ENCODE measurements at places on chromosomes 5 and 9.

DNA sequence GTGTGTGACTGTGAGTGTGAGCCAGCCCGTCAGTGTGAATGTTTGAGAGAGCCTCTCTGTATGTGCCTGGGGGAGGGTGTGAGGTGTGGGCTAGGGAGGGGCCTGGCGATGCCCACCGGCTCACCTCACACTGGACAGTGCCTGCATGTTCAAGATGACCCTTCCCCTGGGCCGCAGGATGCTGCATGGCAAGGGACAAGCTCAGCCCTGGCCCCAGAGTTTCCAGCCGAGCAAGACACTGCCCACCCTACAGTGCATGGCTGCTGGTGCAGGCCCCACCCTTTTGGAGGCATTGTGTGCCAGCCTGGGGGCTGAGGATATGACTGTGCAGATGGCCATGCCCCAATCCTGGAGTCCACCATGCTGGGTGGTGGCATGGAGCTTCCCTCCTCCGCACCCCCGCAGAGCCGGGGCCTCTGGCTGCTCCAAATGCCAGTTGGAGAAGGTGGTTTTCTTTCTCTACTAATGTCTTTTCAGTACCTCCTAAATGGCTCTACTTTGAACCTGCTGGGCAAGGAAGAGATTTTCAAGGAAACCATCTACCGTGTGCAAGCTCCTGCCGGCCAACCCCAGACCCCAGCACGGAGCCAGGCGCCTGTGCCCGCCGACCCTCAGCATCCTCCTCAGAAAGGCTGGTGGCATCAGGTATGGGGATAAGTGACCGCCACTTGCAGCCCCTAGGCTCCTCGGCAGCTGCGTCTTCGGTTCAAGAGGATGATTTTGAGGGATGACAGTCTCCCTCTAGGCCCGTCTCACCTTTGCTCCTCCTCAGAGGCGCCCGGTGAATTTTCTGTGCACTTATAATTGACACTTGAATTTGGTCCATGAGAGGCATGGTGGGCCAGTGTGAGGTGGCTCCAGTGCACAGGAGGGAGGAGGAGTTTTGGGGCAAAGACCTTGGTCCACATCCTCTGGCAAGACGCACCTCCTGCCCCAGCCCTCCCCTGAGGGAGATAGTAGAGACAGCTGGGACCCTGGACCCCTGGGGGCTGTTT is 27.7 kb downstream of the FGD3 start:
- no peak for DNase-seq

DNA sequence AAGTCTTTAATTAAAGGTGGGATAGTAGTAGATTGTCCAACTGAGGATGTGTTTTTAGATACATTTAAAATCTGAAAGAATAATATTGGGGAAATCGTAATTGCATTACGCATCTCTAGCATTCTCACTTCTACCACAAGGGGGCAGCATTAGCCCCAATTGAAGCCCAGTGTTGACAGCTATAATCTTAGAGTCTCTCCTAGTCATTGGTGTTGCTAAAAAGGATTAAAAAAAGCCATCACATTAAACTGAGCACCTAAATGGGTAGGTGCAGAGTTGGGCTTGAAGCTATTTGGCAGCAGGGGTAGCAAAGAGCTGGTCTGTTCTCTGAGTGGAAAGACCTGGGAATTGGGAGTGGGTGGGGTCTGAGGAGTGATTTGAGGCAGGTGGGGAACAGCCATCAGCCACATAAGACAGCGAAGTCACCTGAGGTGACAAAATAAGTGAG is 177.2 kb downstream of the OSTF1 start:
- DNase-seq: no peak

- no peak for DNase-seq
These were observed 70.6 kb downstream of the SH3TC2 start for GRCh38 chr5:148992265-148992664.

GRCh38 chr5:171462928-171463861 is 43.7 kb downstream of the FGF18 start:
- DNase-seq: no peak

DNA sequence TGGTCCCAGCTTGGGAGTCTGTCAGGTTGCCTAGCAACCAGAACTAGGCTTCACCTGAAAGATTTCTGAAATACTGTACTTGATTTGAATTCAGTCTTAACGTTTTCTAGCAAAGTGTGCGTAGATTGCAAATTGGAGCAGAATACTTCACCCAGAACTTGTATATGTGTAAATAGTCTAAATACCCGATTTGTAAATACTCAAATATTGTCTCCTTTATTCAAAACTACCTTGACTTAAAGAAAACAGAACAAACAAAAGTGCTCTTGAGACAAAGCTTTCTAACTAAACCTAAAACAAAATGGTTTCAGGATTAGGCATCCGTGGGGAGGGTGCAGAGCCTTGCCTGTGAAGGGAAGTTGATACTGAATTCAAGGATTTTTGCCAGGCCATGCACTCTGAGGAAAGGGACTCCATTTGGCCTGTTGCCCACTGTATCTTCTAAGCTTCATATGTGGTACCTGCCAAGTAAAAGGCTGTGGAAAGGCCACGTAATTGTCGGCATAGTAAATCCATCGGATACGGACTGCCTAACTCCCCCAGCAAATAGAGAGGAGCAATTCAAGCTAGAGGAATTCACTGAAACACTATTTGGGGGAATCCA is 744 bp upstream of the HMGCS1 start:
- no peak for DNase-seq

DNA sequence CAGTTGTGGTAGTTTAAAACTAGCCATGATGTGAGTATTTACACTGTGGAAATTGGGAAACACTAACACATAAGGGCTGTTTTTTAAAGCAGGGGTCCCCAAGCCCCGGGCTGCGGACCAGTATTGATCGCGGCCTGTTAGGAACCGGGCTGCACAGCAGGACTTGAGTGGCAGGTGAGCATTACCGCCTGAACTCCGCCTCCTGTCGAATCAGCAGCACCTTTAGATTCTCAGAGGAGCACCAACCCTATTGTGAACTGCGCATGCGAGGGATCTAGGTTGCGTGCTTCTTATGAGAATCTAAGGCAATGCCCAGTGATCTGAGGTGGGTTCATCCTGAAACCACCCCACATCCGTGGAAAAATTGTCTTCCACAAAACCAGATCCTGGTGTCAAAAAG is 127.8 kb downstream of the PCSK5 start:
- DNase-seq: no peak

GRCh38 chr9:129802833-129803675 is at the start of gene TOR1B:
Gene TOR1B, plus strand, starts transcription at chr9:129803184. Its CDS starts 29 bp downstream, at chr9:129803213.
- DNase-seq: peak; percentile 98

DNA sequence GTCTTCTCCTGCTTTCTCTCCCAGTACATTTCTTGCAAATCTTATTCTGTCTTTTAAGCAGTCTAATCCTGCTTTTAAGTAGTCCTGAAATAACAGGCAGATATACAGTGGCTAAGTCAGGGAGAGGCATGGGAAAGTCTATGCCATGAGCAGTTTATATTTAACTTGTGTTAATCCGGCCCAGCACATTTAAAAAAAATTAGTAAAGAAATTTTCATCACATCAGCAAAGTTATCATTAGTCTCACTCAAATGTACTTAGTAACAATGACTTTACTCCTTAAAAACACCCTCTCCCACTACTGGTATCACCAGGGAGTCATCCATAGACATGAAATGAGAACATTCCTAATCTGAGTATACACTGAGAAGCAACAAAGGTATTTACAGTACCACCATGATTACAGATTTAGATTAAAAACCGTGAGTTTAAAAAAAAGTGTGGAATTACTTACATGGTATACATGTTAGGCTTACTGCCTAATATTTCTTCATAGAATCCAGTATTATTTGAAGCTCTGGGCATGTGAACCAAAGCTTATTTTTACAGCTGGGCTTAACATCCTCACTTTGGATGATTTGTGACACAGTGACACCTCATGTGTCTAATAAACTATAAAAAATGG is 75.9 kb upstream of the DAB2 start:
- DNase-seq: no peak

DNA sequence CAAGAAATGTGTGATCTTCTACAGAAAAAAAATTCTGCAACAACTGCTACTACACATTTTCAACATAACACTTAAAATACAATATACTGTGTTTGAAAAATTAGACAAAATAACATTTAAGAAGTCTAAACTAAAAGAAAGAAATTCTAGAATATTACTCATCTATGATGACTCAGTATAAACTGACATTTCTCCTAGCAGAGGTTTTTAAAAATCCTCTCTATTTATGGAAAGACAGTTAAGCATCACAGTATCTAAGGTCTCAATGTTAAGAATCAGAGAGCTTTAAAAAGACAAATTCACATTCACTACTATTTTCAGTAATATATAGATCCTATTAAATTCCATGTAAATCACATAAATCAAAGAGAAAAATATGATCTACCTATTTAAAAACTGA is 61.3 kb downstream of the NR2F1-AS1 start:
- no peak for DNase-seq

GRCh38 chr9:135815830-135816650 is 91.3 kb downstream of the CAMSAP1 start:
- DNase-seq: peak; percentile 55

DNA sequence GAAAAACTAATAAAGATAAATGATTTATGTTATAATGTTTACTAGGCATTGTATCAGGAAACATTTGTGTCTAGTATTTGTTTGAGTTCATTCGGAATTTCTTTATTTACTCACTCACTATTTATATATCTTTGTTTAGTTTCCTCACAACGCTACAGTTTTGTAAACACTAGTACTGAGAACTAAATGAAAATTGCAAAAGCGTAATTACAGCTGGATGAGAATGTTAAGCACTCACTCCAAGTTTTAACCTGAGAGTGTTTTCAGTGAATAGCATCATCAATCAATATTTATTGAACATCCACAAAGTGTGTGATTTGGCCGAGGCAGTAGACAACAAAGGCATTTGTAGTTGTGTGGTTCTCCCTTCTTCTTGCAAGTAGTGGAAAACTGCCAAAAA is 969.6 kb upstream of the DMAC1 start:
- no peak for DNase-seq

GRCh38 chr5:2739360-2740050 is 12.0 kb downstream of the IRX2 start:
- peak; percentile 61 for DNase-seq

- no peak for DNase-seq
These were observed 63.1 kb upstream of the RETREG1 start for GRCh38 chr5:16679863-16680262.

GRCh38 chr5:87405472-87406155 is 7.1 kb downstream of the CCNH start:
- DNase-seq: no peak

DNA sequence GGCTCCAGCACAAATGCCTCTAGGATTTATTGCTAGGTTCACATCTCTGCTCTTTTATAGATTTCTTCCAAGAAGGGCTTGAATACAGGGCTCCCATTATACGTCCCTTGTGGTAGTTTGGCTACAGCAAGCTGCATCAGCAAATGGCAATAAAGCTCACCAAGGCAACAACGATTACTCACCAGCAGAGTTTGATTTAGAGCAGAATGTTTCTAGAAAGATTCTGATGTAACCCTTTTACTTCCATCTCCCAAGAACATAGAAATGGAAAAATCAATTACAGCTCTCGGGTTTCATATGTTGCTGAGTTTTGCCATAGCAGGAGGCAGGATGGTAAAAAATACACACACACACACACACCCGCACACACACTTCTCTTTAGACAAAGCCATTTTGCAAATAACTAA is 124.2 kb upstream of the TNPO1 start:
- DNase-seq: no peak

GRCh38 chr9:123353984-123354591 is 1.9 kb upstream of the CRB2 start:
- no peak for DNase-seq

- DNase-seq: no peak
These were observed 148.1 kb upstream of the MPDZ start for GRCh38 chr9:13427587-13427986.

GRCh38 chr5:78570646-78571045 is 77.9 kb downstream of the LHFPL2 start:
- no peak for DNase-seq

DNA sequence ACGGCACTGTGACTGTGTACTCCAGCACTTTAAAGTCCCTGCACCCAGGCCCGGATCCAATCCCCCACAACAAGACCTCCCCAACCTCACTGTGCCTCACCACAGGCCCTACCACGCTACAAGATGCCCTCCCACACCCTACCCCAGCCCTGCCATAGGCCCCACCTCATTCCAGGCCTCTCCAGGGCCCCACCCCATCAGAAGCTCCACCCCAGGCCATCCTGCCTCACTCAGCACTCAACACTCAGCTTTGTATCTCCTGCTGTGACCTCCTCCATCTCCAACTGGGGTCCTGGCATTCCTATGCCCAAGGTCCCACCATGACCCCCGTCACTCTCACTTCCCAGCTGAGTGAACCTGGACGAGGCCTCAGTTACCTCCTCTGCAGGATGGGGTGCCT is 38.8 kb downstream of the BARX1 start:
- no peak for DNase-seq

- no peak for DNase-seq
These were observed 131.4 kb downstream of the TMEM174 start for GRCh38 chr5:73304381-73304780.

GRCh38 chr9:82180711-82181110 is 192.1 kb downstream of the SPATA31D1 start:
- DNase-seq: no peak

GRCh38 chr5:112711436-112711835 is 26.2 kb upstream of the APC start:
- no peak for DNase-seq

DNA sequence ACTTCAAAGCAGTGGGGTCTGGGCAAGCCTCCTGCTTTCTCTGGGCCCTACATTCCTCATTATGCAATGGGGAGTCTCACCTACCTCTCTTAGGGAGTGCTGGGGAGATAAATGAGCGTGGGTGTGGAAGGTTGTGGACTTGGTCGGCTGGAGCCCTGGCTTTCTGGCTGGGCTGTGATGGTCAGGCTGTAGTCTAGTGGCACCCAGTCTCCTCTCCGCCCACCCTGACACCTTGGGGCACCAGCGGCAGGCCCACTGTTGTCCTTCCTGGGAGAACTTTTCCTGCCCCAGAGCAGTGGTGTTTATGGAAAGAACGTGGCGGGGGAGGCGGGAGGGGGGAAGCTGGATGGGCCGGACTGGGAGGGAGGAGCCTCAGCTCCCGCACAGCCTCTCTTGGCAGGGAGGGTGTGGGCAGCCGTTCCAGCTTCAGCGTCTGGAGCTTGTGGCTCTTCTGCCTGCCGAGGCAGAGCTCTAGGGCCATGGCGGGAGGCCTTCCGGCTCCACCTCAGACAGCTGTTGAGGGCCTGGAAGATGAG is 4.1 kb downstream of the PTGS1 start:
- DNase-seq: peak; percentile 87

GRCh38 chr5:123157791-123158581 is 68.9 kb downstream of the PRDM6 start:
- DNase-seq: no peak

GRCh38 chr5:95930141-95930930 is 31.3 kb downstream of the ELL2 start:
- no peak for DNase-seq

DNA sequence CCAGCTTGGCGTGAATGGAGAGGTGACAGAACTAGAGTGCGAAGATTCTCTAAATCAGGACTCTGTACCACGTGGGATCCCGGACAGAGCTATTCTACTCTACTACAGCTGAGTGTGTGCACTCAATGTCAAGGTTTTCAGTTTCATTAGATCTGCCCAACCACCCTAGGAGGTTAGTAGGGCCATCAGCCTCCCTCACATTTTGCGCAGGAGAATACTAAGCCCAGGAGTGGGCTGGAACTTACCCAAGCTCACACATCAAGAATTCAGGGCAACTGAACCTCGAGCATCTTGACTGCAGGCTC is 68.3 kb upstream of the TBC1D2 start:
- no peak for DNase-seq
